ENCODE measurements at places on chromosomes 12 and 14.

- no peak for DNase-seq
Measured at GRCh38 chr14:85291731-85292130, 238.2 kb upstream of the FLRT2 start.

GRCh38 chr12:56996793-56997545 is 9.4 kb downstream of the ZBTB39 start:
- DNase-seq, result no peak

DNA sequence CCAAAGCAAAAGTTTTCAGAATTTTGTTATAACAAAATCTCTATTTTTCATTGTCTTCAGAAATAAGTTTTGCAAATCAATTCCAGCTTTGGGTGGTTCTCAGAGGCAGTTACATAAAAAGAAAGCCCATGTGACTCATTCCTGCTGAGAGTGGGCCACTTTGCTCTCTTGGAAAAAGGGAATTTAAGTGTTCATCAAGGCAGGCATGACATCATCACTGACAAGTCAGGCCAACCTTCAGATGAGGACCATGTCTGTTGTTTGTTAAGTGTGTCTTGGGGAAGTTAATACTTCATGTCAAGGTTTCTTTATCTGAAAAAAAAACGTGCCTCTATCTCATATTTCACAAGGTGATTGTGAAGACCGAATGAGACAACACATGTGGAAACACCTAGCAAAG is 519.8 kb upstream of the TMPO start:
- DNase-seq, result peak; percentile 21

GRCh38 chr12:18383203-18383602 is 121.9 kb downstream of the PIK3C2G start:
- DNase-seq, result peak; percentile 78

GRCh38 chr12:2980630-2981029 is 21.4 kb downstream of the TEAD4 start:
- no peak for DNase-seq

DNA sequence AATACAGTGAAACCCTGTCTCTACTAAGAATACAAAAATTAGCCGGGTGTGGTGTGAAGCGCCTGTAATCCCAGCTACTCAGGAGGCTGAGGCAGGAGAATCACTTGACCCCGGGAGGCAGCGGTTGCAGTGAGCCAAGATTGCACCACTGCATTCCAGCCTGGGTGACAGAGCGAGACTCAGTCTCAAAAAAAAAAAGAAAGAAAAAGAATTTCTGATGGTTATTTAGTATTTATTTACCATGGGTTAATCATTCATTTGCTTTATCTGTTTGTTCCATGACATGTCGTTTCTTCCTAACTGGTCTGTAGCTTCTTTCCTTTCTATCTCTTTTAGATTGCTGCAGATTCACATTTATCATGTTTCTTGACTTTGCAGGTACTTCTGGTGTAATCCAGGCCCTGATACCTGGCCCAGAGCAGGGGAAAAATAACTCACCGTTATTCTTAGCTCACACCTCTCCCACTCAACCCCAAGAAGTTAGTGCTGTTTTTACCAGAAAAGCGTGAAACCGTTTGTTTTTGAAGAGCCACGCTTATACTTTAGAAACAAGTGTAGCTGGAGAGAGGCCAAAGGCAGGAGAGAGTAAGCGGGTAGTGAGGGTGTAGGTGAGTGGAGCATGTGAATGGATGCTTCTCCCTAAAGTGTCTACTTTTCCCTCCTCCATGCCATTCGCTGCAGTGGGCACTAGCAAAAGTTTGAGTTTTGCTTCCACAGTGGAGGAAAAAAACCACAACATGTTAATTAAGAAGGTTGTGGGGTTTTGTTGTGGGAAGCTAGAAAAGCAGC is 45.4 kb downstream of the SRGAP1 start:
- no peak for DNase-seq

GRCh38 chr12:2580821-2581220 is 213.9 kb upstream of the FKBP4 start:
- peak; percentile 17 for DNase-seq

- DNase-seq, result no peak
Measured at GRCh38 chr12:4434301-4434700, 11.3 kb downstream of the FGF6 start.

GRCh38 chr14:100212476-100213333 is 26.2 kb upstream of the YY1 start:
- DNase-seq, result no peak

DNA sequence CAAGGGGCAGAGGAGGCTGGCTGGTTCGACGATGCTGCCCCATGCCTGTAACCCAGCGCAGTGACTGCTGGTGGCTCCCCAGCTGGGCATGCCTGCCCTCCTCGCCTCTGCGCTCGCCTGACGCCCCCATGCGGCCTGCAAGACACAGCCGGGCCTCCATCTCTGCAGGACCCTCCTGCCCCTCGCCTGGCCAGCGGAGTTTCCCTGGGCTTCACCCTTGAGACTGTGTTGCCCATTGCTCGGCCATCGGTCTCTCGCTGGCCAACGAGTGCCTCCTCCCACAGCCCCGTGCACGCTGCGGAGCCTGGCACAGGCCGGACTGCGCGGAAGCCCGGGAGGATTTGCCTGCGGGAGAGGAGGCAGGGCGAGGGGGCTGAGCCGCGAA is 17.6 kb downstream of the ASPG start:
- DNase-seq, result no peak

DNA sequence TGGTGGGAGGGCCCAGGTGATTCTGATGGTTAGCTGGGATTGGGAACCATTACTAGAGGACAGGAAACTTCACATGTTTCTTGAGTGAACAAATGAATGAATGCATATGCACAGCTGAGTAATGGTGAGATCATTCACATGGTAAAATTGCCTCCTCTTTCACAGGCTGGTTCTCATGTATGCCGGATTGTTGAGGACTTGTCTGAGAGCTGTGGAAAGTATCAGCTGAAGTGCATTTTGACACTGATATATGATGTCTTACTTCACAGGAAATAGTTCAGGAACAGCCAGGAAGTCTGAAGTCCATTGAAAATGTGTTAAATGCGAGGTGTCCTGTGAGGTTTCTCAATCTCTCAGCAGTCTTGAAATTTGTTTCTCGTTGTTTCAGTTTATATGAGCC is 77.6 kb upstream of the DACT1 start:
- DNase-seq, result peak; percentile 44

- DNase-seq, result peak; percentile 37
Measured at GRCh38 chr12:958588-959123, 9.2 kb upstream of the RAD52 start.

DNA sequence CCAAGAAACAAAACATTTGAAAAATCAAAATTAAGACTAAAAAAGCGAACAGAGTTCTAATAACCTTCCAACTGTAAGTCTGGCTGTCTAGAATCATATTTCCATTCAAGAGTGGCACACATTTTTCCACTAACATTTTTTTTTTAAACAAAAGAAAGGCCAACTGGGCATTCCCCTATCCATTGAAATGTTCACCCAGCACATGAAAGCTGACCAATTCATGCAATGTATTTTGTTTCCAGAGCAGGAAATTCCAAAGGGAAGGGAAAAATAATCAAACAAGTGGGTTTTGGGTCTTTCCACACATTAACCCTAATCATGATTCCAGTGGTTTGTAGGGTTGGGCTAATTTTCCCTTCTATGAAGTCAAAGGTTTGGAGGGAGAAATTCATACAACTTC is 206.5 kb downstream of the CALM1 start:
- no peak for DNase-seq

DNA sequence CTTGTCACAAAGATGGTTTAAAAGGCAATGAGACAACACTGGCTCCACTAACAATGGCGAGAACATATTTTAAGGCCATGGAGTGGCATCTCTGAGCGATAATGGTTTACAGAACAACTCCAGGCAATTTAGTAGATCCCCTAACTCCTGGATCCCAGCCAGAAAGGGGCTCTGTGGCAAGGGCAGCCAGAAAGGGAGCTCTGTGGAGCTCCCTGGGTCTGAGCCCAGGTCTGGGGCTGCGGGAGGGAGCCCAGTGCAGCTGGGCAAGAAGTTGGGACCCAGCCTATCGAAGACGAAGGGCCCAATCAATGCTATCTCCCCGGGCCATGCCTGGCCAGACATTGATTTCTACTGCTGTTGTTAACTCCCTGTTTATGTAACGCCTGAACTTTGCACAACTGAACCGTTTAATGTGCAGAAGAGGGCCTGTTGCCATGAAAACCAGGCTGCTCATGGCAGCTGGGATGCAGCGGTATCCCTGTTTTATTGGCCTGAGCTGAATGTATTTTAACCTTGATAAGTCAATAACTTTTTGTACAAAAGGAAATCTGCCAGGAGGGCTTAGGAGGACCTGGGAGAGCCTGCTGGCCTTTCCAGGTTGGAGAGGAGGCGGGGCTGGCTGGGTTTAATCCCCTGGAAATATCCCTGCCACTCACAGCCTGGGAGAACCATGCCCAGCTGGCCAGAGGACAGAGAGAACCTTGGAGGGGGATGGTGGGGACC is 6.7 kb upstream of the FAM222A start:
- DNase-seq, result no peak

GRCh38 chr12:44063671-44064070 is 227.8 kb downstream of the TMEM117 start:
- no peak for DNase-seq

DNA sequence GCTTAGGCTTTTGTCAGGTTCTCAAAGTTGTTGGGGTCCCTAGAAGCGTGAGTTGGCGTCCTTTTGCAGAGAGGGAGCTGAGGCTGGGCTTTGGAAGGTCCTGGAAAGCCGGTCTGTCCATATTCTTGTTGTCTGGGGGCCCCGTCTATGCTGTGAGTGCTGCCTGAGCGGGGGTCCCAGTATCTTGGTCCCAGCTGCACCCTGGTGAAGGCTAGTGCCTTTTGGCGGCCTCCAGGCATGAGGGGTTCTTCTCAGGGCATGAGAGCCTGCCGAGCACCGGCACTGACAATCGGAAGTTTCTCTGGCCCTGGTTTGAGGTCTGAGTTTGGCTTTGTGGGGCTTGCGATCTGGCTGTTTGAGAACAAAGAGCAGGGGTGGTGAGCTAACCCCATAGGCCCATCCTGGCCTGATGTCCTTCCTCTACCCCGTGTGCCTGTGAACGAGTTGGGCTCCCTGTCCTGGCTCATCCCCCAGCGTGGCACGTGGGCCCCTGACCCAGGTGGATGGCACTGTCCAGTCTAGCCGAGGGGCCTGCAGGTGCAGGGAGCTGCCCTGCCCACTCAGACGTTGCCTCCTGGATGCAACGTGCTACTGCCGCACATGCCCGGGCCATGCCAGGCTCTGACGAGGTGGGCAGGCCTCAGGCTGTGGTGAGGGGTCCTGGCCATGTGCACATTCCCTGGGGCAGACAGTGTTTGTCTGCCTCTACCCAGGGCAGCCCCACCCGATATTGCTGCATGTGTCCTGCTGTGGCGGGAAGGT is 3.9 kb downstream of the CEP170B start:
- no peak for DNase-seq

DNA sequence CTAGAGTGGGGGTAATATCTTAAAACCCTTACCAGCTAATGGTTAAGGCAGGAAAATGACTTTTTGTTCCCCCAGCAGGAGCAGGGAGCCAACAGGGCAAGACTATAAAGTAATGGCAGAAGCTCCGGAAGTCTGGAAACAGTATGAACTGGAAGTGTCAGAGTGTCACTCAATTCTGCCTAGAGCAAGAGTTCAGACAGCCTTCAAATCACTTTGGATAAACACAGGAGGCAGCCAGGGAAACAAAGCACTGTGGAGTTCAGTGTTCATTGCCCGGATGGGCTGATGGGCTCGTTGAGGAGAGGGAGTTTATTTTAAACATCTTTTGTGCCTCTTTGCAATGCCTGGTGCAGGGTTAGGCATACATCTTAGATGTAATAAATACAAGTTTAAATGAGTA is 16.5 kb upstream of the DYRK2 start:
- no peak for DNase-seq

DNA sequence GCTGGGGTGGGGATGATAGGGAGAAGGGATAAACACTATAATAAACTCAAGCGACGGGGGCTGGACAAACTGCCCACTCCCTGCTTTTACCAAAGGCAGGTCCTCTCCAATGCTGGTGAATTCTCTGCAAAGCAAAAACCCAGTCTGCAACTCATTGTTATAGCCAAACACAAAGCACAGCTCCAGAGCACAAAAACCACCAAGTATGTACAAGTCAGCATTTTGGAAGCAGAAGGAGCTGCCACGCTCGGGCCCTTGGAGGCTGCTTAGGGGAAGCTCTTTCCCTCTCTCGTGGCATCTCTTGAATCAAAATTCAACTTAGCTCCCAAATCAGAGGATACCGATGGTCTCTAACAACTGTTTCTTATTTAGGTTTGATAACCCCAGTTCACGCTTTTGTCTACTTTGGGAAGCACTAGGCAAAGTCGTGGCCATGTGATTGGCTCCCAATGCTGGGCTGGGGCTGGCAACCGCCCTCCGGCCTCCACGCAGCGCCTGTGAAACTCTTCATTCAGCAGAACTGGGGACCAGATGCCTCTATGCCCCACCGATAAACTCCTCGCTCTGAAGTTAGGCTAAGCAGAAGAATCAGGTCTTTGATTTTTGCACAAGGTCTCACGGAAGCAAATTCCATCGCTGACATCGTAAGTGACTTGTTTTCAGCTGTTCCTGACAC is 158.5 kb upstream of the FOXN3 start:
- DNase-seq, result no peak

DNA sequence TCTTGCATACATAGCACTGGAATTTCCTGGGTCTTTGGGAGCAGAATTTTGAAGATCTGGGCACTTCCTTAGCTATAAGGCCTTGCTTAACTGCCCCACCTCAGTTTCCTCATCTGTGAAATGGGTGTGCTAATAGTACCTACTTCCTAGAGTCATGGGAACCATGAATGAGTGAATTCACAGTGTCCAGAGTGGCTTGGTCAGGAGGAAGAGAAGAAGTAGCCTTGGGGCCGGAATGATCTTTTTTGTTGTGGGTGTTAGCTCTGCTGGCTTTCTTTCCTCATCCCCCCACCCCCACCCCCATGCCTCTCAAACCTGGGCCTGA is 2.4 kb downstream of the SH2B3 start:
- no peak for DNase-seq

GRCh38 chr12:42828836-42829235 is 239.3 kb upstream of the PRICKLE1 start:
- no peak for DNase-seq

- peak; percentile 10 for DNase-seq
Measured at GRCh38 chr12:70043490-70044138, 199.6 kb upstream of the CNOT2 start.

DNA sequence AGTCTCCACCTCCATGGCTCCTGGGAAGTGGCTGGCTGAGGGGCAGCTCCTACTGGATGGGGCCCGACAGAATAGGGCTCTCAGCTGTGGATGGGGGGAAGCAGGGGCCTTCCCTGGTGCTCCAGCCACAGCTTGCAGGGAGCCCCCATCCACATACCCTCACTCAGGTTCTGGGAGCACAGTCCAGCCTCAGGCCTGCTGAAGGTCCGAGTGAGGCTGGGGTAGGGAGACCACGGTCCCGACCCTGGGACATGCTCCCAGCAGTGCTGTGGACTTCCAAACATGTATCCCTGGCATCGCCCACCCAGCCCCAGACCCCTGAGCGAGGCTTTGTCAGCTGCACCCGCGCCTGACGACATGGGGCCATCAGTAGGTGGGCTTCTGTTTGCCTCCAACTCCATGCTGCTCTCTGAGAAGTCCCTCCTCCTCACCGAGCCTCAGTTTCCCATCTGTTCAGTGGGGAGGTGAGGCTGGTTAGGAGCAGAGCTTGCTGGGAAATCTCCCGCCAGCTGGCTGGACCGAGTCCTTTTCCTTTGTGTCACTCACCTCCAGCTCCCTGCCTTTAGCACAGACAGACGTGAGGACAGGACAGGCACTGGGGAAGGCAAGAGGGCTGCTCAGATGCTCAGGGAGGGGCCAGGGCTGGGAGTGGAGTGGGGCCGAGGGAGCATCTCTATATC is 9.1 kb upstream of the ATG101 start:
- no peak for DNase-seq
